ENCODE measurements at places on chromosomes 7 and 10.

- DNase-seq: no peak
Observed at GRCh38 chr10:63518690-63519288, 2.4 kb upstream of the REEP3 start.

GRCh38 chr7:101363196-101363733, 590 bp downstream of the COL26A1 start:
- DNase-seq: no peak

GRCh38 chr7:40733114-40733513, 598.3 kb downstream of the SUGCT start:
- no peak for DNase-seq

DNA sequence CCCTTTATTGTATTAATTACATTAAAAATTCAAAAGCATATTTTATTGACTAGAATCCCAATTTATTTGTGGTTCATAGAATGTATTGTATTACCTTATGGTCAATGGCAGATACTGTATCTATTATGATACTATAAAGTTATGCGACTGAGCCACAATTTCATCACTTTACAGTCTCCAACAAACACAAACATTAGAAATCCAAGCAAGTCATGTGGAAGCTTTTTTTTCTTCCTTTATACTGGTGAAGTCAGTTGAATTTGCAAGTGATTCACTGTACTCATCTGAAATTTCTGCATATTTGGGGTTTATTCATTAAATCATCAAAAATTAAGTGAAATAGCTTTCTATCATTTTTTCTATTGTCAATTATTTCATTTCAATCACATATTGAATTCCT, 54.3 kb downstream of the BMPER start:
- no peak for DNase-seq

DNA sequence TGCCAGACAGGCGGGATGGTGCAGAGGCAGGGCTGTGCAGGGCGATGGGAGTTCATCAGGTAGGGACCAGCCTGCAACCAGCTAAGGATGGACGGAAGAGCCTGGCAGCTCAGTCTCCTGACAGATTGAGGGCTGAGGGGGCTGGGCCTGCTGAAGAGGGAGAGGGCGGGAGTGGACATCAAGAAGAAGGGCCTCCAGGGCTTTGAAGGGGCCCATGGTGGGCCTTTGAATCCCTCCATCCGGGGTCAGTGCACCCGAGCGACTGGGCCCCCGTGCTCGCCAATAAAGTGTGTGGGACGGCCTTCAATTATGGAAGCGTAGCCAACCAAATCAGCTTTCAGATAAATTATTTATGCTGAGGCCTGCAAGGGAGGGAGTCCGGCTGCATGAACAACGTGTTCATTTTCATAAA, 431.2 kb downstream of the RPS24 start:
- no peak for DNase-seq

- no peak for DNase-seq
Observed at GRCh38 chr7:143223784-143224183, 1.9 kb downstream of the TAS2R40 start.

GRCh38 chr10:59025981-59026765, 150.3 kb upstream of the PHYHIPL start:
- DNase-seq: no peak
